ENCODE measurements at places on chromosomes 2 and 18. TPM values are rescaled to one million over a fixed set of nuclear protein-coding genes. Genes with fewer than 3 reads are reported as not detected.

DNA sequence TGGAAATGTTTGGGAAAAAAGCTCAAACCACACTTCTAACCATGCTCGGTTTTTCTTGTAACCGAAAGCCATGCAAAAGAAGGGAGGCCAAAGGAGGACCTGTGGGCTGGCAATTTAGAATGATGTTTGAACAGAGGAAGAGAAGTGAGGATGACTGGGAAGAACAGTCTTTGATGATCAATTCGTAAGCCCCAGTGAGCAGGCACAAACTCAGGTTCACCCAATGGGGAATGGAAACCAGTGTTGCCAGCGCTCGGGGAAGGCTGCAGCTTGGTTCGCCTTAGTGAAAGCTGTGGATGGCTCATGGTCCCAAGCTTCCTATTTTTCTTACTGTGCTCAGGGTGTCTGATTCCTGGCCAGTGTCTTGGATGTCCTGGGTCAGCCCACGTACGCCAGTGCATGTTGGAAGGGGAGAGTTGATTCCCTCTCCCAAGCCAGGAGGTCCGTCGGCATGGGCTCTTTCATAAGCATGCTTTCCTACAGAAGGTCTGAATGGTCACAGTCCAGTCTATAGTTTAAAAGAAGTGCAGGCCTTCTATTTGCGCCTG, 79.2 kb downstream of the VAPA start:
- no peak for DNase-seq

- DNase-seq = no peak
Measured at GRCh38 chr2:145777914-145778313, 1258.0 kb upstream of the ZEB2 start.

DNA sequence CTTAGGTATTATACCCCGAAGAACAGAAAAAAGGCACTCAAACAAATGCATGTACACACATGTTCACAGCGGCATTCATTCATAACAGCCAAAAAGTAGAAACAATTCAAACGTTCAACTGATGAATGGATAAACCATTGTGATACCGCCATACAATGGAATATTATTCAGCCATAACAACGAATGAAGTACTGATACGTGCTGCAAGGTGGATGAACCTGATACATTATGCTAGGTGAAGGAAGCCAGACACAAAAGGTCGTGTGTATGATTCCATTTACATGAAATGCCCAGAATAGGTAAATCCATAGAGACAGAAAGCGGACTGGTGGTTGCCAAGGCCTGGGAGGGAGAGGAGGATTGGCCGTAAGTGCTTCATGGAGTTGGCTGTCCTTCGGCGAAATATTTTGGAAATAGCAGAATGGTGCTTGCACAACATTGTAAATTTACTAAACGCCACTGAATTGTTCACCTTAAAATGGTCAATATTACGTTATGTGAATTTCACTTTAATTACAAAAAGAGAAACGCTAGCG, 750 bp upstream of the RMP24 start:
- DNase-seq = peak; percentile 3

- peak; percentile 97 for DNase-seq
Measured at GRCh38 chr2:231662028-231662810, 46.1 kb upstream of the PTMA start.

DNA sequence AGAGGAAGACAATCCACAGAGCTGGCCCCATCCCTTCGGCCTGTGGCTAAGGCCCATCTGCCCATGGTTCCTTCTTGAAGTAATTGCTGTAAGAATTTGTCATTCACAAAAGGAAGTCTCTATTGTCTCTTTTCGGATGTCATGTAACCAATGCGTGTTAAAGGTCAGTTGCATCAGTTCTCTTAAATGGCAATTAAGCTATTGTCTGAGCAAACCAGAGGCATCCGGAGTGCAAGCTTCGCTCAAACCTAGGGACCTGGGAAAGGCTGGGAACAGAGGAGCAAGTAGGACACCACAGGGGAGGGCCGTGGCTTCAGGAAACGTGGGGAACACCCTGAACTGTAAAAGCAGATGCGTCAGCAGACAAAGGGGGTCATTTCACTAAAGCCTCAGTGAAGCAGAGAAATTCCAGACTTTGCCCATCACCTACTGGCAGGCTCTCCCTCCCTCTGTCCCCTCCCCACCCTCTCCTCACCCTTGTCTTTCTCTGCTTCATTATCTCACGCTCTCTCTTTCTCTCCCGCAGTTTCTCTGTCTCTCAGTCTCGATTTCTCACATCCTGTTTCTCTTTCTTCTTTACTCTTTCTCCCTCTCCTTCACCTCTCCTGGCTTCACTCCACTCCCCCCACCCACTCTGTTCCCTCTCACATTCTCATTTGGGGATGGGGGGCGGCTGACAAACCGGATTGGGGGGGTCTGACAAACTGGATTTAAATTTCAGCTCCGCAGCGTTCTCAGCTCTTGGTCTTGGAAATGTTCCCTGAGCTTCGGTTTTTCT, 204.6 kb upstream of the TNP1 start:
- DNase-seq = no peak

GRCh38 chr2:157501026-157501425, 57.1 kb upstream of the CYTIP start:
- DNase-seq = no peak

DNA sequence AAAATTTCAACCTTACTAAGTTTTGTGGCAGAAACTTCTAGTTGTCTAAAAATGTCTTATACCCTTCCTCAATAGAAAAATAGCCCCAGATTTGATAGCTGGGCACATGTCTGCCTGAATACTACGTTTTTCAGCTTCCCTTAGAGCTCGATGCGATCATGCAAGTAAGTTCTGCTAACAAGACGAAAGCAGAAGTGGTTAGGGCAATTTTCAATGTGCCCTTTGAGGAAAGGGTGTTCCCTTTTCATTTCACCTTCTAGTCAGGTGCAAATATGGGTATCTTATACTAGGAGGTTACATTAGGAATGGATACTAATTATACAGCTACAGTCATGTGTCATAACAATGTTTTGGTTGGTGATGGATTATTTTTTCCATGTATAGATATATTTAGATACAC, 1572.1 kb upstream of the LRRTM1 start:
- DNase-seq = no peak

- DNase-seq = no peak
Measured at GRCh38 chr2:133138693-133139092, 429.6 kb downstream of the NCKAP5 start.

DNA sequence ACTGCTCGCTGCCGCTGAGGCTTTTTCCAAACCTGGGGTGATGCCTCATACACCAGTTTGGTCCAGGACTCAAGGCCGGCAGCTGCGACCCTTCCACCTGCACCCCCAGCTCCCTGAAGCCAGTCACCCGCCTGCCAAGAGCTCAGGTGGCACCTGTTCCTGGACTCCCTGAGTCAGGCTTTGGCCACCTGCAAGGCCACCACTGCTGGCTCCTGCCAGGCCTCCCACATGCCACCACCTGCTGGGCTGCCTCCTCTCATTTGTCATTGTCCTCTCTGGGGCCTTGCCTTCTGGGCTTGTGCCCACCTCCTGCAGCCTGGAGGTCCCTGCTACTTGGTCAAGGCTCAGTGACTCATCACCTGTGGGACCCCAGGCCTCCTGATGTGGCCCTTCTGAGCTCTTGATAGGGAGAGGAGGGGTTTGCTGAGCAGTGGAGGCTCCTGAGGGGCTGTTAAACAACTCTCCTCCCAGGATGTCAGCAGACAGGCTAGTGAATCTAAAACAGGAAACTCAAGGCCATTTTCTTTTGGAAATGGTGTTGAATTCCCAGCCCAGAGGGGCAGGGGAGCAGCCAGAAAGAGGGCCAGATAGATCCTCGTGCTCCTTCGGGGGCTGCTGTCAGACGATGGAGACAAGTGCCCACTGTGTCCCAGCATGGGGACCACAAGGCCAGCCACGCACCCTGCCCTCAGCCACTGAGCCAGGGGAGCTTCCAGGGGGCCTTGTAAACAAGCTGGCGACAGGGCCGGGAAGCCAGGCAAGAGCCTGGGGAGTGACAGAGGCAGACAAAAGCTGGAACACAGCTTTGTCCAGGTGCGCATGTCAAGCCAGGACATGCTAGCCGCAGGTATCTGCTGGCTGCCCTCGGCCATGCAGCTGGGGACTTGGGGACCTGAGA, 416.8 kb downstream of the LRATD1 start:
- DNase-seq = no peak

DNA sequence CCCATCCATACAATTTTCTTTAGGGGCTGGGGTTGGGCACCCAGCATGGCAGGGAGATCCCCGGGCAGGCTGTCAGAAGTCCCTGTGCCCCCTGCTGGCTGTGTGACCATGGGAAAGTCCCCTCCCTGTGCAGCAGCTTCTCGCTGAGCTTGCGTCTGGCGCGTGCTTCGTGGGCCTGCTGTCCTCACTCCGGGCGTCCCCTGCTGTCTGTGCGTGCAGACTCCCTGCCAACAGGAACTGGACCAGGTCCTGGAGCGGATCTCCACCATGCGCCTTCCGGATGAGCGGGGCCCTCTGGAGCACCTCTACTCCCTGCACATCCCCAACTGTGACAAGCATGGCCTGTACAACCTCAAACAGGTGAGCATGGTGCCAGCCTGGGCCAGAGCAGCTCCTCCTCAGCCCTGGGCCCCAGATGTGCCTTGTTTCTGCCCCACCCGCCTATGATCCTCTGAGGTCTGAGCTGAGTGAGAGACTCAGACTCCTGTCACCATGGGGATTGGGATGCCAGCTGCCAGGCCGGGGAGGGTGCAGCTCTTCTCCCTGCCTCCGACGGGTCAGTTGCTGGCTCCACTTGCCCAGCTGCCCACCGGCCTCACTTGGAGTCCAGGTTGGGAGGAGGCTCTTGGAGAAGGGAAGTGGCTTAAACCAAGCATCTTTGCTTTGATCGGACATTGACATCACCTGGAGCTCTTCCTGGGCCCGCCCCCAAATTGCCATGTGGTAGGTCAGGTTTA, 28.6 kb downstream of the IGFBP2 start:
- no peak for DNase-seq

GRCh38 chr2:68377137-68377780, 12.2 kb downstream of the PLEK start:
- no peak for DNase-seq

GRCh38 chr18:50844960-50845359, 25.1 kb upstream of the MRO start:
- no peak for DNase-seq

DNA sequence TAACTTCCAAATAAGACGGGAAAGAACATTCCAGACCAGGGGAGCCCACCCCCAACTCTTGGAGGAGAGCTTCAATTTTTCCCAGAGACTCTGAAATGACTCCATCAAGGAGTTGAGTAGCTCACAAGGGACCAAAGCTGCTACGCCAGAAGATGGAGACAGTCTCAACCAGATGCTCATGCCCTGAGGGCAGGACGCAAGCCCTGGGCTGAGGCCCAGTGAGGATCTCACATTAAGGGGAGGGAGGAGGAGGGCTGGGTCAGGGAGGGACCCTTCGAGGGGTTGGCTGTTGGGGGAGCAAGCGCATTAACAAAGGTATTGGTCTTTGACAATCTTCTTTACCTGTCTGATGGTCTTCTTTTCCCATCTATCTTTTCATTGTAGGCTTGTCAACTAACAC, 141.3 kb upstream of the SLC1A4 start:
- DNase-seq = no peak

DNA sequence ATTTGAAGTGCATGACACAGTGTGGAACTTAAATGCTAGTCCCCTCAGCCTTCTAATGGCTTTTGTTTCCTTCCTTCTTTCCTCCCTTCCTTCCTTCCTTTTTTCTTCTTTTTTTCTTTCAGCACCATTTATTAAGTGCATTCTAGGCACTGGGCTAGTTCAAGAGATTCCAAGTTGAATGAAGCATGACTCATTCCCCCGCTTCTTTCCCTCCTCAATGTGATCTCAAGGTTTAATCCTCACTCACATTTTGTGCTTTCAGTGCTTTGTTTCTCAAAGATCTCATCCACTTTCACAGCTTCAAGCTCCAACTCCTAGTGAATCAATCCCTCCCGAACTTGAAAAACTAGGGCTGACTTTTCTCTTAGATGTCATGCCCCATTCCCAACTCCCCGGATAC, 90.1 kb downstream of the LBH start:
- no peak for DNase-seq

GRCh38 chr2:43169099-43169945, 57.1 kb downstream of the ZFP36L2 start:
- DNase-seq = no peak

DNA sequence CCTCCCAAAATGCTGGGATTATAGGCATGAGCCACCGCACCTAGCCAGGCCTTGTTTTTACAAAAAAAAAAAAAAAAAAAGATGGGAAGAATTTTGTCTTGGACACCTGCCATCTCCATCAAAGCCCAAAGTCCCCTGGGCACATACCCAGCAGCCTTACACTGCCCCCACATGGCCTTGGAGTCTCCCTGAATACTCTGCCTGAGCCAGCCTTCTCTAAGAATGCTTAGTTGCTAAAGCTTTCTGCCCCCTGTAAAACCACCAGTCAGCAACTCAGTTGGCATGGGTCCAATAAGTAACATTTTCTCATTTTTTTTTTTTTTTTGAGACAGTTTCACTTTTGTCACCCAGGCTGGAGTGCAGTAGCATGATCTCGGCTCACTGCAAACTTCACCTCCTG, 40.6 kb downstream of the SPC25 start:
- DNase-seq = no peak

DNA sequence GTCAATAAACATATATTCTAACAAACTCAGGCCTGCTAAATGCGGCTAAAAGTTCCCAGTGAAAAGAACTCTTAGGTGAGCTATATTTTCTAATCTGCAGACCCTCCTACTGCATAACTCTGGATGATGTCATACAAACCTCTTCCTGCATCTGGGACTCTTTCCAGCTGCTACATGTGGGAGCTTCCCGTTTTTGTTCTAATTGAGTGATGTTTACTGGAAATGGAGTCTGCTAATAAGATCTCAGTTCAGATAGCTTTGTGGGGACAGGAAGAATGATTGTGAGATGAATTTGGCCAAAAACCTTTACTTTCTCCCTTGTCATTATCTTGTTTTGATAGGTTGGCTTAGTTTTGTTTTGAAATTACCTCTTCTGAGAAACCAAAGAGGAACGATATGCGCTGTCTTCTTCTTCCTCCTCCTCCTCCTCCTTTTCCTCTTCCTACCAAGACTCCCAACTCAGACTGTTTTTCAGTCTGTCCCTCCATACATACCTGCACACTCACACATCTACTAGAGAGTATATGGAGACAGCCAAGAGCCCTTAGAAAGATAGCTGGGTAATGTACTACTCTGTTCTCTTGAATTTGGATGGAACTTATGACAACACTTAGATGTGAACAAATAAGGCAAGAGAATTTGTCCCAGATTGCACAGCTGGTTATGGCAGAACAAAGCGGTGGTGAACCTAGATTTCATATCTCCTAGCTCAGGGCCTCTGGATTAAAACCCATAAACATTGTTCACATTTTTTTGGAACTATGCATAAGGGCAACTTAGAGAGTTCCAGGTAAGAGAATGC, 39.8 kb upstream of the AAK1 start:
- DNase-seq = no peak

DNA sequence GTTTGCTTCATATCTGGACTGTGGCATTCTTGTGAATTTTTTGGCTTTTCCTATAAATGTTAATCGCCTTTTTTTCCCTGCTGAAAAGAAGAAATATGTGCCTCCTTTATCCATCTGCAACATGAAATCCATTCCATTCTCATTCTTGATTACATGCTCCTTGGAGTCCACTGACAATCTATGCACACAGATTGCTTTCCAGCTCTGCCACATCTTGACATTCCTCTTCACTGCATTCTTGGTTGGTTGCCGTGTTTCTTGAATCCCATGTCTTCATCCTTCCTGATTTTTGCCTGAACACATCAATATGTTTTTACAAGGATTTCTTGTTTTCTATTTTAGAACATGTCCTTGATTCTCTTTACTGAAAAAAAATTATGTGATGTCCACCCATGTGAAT, 26.7 kb upstream of the BIRC6 start:
- DNase-seq = no peak

The RBMS1 gene
- 41.1 TPM for total RNA-seq

The MATN3 gene
- total RNA-seq = 3.0 TPM

The LIPG gene
- total RNA-seq = 1.9 TPM

The DCDC2C gene
- not detected for total RNA-seq

The GAD1 gene
- not detected for total RNA-seq

The TUBA4B gene
- total RNA-seq = not detected

The IL37 gene
- not detected for total RNA-seq
